NCI-H1092 treated with DMSO at 0.1 percent for 48 hours (cell line): ENCODE measurements at places on chromosomes 2 and 18.

DNA sequence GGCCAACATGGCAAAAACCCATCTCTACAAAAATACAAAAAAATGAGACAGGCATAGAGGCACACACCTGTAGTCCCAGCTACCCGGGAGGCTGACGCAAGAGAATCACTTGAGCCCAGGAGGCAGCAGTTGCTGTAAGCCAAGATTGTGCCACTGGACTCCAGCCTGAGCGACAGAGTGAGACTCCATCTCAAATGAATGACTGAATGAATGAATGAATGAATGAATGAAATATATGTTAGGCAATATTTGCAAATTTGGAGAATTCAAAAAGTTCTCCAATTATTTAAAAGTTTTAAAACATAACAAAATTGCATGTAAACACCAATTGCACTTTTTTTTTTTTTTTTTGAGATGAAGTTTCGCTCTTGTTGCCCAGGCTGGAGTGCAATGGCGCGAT lies 61.7 kb downstream of the STRN start:
- DNase-seq: no peak

DNA sequence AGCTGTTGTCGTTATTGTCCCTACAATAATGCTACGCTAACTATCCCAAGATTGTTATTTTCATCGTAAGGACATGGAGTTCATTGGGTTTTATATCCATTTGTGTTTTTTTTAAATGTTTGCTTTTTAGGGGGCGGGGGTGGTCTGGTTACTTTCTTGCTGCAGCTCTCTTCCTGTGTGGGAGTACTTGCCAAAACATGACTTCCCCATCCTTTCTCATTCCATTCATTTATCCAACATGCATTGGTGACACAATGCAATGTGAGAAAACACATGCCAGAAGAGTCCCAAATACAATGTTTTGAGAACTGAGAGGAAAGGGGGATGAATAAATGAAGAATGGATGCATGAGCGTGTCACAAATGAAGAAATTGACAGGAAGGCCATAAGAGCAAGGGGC lies 55.9 kb downstream of the E2F6 start:
- DNase-seq: no peak

DNA sequence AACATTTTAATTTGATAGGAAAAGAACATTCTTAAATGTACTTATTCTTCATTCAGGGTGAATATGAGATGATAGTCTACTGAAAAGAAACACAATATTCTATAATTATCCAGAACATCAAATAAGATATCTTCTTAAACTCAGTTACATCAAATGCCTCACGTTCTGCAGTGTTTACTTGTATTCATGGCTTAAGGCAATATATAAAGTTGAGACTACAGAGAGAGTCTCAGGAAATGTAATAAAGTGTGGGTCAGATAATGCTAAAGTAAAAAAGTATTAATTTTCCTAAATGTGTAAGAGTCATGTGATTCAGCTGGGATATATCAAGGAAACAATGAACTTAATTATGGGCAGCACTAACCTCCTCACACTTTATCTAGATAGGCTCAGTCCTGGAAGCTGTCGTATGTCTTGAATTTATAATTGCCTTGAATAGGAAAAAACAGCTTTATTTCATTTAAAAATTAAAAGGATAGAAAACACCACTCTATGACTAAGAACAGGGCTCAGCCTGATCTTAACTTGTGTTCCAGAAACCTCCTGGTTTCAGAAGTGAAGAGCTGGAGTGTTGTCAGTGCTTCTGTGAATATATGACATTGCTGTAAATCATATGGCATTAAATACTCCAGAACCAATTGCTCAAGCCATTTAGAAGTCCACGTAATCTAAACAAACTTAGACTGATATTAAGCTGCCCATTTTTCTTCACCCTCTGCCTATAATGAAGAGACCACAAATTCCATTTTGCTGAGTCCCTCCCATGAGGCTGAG lies 240.2 kb downstream of the FSIP2 start:
- no peak for DNase-seq

- DNase-seq: no peak
Measured at GRCh38 chr2:163667064-163667887, 68.5 kb downstream of the FIGN start.

DNA sequence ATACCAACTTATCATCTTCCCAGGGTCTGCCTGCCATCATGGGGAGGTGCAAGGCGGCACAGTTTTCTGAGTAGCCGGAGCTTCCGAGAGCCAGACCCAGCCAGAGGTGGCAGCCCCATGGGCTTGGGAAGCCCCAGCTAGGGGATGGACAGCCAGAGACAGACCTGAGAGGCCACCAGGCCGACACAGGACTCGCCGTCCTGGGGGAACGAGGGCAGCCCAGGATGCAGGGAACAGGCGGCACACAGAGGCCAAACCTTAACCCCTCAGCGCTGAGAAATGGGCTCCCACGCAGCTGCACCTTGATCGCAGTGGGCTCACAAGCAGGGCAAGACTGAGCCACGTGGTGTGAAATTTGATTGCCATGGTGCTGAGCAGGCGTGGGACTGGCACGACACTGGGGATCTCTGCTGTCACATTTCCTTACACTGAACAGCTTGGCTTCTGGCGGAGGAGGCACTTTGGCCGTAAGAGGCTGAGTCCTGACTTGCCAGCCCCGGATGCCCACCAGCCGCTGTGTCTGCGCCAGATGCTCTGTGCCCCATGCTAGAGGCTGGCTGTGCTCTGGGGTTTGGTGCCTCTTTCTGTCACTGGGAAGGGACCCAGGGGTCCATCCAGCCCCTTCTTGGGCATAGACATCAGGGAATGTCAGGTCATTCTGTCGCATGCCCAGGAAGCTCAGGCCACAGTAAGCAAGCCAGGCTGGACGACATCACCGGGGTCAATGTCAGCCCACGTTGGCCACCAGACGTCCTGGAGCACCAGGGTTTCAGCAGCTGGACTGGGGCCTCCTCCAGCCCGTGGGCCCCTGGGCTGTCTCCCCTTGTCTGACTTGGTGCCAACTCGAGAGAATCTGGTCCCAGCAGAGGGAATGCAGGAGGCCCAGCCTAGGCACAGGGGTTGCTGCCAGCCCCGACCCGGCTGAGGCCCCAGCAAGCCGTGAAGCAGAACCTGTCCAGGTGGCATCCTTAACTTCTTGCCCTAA lies 312.1 kb upstream of the MYT1L start:
- DNase-seq: no peak

DNA sequence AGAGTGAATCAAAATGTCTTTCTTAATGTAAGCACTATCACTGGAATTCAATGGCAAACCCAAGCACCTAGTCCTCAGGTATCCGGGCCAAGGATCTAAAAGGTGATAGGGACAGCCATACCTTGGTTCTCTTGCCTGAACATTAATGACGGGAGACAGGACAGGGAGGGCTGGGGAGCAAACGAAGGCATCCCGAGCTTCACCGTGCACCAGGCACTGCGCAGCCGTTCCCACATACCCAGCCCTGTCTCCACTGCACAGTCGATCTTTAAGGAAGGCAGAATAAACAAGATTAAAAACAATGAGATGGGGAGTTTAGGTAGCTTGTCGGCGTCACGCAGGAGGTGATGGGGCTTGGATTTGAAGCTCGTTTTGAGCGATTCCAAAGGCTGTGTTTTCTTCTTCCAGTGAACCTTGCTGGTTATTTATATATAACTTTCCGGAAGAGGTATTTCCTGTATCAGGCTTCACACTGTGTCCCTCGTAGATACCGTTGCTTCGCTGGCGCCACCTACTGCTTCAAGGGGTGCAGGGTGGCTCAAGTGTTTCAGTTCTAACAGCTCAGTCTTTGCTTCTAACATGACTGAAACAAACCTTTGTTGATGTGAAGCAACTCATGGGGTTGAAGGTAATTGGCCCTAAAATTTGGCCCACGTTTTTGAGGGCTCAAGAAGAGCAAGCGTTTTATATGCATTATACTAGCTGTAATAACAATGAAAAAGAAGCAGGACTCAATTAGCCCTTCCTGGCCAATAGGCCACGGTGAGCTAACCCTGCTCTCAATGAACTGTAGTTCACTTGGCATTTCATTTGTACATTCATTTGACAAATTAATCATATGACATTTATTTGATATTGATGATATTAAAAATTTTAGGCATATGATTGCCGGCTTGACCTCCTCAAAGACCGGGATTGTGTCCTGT lies 77.4 kb downstream of the DCDC2C start:
- peak; percentile 62 for DNase-seq

- peak; percentile 43 for DNase-seq
Measured at GRCh38 chr2:134466141-134466540, 212.3 kb downstream of the MGAT5 start.

DNA sequence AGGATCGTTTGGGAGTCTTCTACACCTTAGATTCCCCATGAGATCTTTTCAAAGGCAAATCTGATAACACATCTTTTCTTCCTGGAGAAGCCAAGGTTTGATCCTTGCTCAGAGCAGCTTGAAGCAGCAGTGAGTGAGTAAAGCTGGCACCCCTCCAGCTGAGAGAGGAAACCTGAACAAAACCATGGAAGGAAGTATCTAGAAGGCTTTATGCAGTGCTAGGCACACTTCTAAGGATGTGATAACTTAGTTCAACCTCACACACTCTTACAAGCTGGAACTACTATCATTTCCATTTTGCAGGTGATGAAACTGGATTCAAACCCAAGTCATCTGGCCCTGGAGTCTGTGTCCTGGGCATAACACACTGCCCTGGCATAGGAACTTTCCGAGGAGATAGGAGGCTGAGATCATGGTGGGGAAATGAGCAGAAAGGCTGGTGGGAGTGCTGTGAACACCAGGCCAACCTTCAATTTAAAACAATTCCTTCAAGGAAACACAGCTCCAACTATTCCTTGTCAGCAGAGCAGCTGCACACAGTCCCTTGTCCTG lies 71.2 kb downstream of the CTAGE1 start:
- no peak for DNase-seq

DNA sequence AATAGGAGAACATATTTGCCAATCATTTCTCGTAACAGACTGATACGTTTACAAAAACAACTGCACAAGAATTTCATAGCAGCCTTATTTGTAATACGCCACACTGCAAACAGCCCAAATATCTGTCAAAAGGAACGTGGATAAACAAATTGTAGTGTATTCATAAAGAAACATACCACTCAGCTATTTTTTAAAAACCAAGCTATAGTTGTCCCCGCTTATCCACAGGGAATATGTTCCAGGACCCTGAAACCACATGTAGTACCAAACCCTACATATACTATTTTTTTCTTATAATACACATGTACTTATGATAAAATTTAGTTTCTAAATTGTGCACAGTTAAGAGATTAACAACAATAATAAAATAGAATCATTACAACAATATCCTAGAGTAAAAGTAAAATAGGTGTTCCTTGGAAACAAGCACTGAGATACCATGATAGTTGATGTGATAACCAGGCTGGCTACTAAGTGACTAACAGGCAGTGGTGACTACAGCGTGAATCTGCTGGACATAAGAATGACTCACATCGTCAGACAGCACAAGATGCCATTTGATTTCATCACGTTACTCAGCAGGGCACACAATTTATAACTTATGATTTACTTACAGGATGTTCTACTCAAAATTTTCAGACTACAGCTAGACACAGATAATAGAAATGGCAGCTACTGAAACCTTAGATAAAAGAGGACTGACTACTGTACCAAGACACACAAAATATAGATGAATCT lies 367.4 kb downstream of the NCKAP5 start:
- no peak for DNase-seq

DNA sequence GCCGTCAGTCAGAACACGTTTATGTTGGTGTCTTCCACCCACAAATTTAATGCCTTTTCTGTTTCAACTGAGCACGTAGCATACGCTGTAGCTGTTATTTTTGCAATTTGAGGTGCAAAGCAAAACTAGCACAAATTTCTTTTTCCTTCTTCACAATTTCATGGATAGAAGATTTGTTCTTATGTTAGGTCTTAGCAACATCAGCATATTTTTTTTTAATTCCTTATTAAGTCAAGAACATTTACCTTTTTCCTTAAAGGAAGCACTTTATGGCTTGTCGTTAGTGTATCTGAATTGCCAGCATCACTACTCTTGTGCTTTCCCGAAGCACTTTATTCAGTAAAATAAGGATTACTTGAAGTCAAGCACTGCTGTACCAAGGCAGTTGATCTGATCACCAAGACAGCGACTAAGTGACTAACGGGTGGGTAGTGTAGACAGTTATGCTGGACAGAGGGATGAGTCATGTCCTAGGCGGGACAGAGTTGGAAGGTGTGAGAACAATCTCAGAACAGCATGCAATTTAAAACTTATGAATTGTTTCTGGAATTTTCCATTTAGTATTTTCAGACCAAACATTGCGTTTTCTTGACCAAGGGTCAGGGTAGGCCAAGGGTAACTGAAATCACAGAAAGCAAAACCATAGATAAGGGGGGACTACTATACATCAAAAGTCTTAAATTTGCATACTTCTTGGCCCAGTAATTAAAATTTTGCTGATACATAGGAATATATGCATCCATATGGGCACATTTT lies 13.3 kb downstream of the BABAM2 start:
- DNase-seq: no peak

GRCh38 chr2:190802626-190803209 lies 77.9 kb upstream of the GLS start:
- DNase-seq: no peak

- DNase-seq: no peak
Measured at GRCh38 chr18:73674125-73674865, 473.3 kb downstream of the FBXO15 start.

GRCh38 chr18:44803019-44803650 lies 122.4 kb downstream of the SETBP1 start:
- no peak for DNase-seq

GRCh38 chr2:233602076-233602475 lies 15.4 kb upstream of the UGT1A8 start:
- no peak for DNase-seq

DNA sequence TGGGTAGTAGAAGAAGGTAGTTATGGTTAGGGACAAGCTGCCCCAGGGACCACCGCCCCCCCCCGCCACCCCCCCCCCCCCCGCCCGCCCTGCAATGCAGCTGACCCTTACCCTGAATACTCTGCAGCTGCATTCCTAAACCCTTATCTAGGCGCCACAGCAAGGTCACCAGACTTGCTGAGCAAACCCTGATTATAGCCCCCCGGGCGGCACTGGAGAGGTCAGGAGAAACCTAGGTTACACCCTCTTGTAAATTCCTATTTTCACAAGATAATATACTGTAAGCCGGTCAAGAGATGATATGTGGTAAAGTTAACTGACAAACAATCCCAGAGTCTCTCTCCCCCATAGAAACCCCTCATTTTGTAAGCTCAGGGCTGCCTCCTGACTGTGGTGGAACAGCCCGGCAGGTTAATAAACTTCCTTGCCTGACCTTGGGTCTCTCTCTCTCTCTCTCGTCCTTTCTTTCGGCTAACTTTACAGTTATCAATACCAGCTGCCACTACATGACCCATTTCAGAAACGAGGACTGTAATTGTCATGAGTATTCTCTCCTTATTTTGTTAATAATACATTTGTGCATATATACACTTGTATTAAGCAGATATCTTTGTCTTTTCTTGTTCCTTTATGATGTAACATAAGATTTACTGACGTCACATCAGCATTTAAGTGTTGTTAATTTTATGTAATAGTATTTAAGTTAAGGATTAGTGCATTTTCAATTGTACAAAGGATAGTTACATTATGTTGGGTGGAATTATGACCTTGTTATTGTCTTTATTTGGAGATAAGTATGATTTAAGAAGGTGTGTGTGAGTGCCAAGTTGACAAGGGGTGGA lies 22.8 kb upstream of the SMAD4 start:
- DNase-seq: no peak
